ENCODE measurements at places on chromosomes 11 and 22.

GRCh38 chr11:11408436-11409221, 55.6 kb upstream of the CSNK2A3 start:
- DNase-seq = no peak

GRCh38 chr11:122486793-122487495, 168.6 kb upstream of the UBASH3B start:
- peak; percentile 14 for DNase-seq

DNA sequence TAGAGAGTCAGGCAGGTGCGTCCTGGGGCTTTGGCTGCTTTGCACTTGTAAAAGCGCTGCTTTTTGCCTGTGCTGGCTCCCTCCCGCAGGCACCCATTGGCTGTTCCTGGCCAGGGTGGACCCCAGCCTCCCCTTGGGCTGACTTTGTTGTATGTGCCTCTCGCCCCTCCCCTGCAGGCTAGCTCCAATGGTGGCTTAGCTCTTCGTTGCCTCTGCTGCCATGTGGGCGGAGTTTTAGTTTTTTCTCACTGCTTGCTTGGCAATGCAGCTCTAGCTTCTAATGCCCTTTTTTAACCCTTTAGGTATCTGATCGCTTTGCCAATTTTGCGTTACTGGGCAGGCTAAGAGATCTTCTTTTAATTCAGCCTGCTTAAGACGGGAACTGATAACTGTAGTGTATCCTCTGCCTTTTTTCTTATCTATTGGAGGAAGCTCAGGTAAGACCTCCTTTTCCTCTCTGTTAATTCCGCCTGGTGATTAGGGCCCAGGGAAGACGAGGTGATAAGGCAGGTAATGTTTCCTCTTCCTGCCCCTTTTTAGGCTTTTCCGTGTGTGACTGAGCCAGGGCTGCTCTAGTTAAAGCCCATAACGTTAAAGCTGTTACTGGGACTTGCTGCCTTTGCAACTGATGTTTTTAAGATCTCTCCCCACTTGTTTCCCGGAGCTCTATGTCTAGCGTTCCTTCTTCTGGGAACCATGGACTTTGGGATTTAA, 11.7 kb upstream of the GLYATL1 start:
- DNase-seq = no peak

GRCh38 chr11:28636566-28636965, 528.4 kb downstream of the METTL15 start:
- no peak for DNase-seq

DNA sequence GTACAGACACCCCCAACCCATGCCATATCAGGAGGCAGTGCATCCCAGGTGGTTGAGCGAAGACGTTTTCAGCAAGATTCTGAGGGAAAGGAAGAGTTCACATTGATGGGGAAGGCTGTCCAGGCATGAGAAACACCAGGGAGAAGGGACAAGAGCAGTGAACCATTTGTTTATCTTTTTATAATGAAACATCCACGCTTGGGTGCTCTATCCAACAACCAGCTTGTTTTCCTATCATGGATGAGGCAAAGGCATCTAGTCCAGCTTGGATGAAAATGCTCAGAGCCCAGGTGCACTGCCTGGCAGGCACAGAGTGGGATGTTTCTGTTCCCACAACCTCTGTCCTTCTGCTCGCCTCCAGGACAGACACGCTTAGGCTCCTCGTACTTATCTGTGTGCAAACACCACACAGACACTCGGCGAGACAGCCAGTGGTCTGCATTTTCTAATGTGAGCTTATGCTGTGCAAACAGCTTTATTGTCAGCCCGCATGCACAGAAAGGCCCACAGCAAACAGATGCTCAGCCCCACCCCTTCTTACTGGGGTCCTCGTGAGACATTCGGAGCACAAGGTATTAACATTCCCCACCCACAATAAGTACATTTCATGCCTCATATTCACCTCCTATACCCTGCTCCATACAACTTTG, 45.4 kb upstream of the NTM start:
- no peak for DNase-seq

DNA sequence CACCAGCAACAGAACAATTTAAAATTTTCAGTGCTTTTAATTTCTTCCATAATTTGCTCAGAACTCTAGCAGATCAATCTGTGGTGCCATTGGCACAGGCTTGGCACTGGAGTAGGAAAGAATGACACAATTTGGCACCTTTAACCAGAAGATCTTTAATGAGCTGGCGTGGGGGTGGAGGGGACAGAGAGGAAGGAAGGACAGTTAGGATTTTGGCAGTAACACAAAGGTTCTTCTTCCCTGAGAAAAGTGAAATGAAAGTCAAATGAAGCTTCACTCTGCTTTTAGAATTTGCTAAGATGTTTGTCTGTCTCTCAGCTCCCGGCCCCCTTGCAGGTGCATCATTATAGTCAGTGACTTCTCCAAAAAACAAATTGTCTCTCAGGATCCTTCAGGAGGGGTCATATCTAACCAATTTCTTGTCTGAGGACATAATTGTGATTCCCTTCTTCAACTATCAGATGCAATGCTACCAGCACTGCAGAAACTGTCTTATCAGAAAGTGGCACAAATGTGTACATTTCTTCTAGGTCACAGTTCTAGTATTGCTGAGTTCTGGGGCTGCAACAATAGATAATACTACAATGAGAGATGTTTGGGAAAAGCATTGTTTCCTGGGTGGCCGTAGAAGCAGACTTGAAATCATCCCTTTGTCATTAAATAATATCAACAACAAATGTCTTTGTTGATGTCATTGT, 66.8 kb downstream of the CSTPP1 start:
- peak; percentile 46 for DNase-seq

GRCh38 chr11:2721210-2721916, 21.6 kb upstream of the KCNQ1OT1 start:
- no peak for DNase-seq

DNA sequence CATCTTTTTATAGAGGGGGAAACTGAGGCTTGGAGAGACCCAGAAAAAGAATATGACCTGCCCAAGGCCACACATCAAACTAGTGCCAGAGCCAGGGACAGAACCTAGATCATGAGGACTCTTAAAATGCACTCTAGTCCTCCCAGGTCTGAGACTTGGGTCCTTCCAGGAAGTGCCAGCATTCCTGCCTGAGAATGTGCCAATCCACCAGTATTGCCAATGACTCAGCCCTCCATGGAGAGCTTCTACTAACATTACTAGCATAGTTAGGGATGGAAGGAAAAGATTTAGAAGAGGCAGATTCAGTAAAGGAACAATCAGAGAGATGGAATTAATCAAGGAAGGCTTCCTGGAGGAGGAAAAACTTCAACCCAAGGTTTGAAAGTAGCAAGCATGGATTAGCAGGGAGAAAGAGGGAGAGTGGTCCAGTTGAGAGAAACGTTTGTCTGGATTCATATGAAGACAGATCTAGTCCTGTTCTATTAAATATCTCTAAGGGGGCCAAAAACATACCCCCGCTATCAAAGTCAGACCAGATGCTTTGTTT, 20.1 kb upstream of the SMIM35 start:
- no peak for DNase-seq

- no peak for DNase-seq
Observed at GRCh38 chr11:113153847-113154246, 160.5 kb upstream of the TTC12 start.

DNA sequence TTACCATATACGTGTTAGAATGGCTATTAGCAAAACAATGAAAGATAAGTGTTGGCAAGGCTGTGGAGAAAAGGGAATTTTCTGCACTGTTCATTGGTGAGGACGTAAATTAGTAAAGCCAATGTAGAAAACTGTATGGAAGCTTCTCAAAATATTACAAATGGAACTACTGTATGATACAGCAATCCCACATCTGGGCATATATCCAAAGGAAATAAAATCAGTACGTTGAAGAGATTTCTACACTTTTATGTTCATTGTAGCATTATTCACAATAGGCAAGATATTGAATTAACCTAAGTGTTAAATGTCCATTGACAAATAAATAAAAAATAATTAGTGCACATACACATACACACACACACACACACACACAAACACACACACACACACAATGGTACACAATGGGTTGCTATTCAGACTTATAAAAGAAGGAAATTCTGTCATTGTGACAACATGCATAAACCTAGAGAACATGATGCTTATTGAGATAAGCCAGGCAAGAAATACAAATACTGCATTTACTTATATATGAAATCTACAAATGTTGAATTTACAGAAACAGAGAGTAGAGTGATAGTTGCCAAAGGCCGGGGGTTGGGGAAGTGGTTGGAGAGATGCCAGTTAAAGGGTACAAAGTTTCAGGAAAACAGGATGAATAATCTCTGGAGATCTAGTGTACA, 565.8 kb upstream of the LRRC4C start:
- no peak for DNase-seq

DNA sequence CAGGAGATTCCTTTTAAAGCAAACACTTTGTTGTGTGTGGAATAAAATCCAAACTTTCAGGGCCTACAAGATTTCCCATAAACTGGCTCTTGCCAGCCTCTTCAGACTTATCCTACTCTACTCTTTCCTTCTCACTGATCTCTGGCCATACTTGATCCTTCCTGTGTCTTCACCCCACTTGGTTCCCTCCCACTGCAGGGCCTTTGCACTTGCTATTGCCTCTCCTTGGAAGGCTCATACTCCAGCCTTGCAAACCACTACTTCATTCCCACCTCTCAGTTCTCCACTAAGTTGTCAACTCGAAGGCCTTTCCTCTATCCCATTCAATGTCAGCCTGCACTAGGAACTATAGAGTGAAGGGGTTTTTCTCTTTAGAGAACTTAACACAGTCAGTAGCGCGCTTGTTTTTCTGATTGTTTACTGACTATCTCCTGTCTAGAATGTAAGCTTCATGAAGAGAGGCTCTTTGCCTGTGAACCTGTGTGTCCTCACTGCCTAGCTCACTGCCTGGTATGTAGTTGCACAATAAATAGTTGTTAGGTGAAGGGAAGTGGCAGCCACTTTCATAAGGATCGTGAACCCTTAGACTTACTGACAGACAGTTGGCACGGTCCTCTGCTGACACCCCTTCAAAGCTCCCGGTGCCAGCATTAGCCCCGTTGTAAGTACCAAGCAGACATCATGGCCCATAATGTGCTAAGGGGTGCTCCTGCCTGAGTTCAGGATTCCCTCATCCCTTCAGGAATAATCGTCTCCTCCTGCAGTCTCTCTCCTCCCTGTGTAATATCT, 833 bp upstream of the ME3 start:
- no peak for DNase-seq

DNA sequence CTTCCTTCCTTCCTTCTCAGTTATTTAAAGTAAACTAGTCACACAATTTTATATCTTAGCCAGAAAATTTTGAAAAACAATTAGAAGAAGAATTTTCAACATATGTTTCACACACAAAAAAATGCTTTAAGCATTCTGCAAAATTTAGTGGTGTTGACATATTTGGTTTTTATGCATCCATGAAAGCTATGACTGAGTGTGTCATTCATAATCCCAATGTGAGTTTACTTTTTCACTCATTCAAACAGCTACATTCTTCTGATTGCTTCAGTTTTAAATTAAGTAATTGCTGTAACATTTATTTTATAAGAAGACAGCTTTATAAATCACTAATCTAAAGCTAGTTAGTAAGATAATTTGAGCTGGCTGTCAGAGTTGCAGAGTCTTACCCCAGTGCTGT, 453.5 kb downstream of the LRRC4C start:
- DNase-seq = no peak

GRCh38 chr11:13343067-13343466, 65.5 kb downstream of the BMAL1 start:
- DNase-seq = no peak

- no peak for DNase-seq
Observed at GRCh38 chr11:9953994-9954626, 290.2 kb downstream of the SWAP70 start.

GRCh38 chr11:7088921-7089320, at the start of gene RBMXL2:
Gene RBMXL2, plus strand, starts transcription at chr11:7088998. Its CDS starts 123 bp downstream, at chr11:7089121.
- no peak for DNase-seq

- no peak for DNase-seq
Observed at GRCh38 chr11:131471976-131472375, 101.6 kb downstream of the NTM start.

DNA sequence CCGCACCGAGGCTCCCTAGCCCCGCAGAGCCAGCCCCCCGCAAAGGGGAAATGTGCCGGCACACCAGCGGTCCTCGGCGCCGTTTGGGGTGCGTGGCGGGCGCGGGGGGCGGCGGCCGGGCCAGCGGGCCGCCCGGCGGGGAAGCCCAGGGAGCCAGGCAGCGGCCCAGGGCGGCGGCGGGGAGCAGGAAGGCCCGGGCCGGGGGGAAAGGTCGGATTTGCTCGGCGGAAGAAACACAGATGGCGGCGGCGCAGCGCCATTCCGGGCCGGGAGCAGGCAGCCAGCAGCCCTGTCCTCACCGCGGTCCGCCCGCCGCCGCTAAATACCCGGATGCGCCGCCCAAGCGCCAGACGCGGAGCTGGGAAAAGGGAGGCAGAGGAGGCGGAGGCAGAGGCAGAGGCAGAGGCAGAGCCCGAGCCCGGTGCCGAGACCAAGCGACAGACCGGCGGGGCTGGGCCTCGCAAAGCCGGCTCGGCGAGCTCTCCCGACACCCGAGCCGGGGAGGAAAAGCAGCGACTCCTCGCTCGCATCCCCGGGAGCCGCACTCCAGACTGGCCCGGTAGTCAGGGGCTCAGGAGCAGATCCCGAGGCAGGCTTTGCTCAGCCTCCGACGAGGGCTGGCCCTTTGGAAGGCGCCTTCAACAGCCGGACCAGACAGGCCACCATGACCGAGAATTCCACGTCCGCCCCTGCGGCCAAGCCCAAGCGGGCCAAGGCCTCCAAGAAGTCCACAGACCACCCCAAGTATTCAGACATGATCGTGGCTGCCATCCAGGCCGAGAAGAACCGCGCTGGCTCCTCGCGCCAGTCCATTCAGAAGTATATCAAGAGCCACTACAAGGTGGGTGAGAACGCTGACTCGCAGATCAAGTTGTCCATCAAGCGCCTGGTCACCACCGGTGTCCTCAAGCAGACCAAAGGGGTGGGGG, 2.6 kb upstream of the GCAT start:
- no peak for DNase-seq

GRCh38 chr11:93132836-93133235, 65.0 kb downstream of the SLC36A4 start:
- DNase-seq = no peak

- DNase-seq = no peak
Observed at GRCh38 chr11:46604796-46605195, 11.0 kb upstream of the AMBRA1 start.

- peak; percentile 26 for DNase-seq
Observed at GRCh38 chr11:46972343-46972742, 35.8 kb downstream of the CSTPP1 start.

DNA sequence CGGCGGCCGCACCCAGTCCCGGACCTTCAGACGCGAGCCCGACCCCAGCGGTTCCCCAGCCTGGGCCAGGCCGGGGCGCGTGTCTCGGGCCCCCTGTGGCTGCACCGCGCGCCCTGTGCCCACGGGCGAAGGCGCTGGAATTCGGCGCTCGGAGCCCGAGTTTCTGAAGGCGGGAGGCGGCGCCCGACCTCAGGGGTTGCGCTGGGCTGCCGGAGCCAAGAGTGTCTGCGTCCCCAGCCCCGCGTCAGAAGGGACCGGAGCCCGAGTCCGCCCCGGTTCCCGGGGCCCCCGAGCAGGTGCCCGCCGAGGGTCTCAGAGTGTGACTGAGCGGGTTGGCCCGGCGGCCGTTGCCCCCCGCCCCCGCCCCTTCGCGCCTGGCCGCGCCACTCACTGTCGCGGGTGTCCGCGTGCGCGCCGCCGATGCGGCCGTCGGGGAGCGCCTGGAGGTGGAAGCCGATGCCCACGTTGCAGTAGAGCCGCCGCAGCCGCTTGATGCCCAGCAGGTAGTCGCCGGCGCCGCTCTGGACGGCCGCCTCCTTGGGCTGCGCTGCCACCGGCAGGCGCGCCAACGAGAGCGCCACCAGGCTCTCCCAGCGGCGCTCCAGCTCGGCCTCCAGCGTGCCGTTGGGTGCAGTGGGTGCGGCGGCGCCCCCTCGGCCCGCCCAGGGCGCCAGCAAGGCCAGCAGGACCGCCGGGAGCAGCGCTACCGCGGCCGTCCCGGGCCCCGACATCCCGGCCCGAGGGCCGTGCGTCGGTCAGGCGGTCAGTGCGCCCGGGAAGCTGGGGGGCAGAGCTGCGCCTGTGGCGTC, 583 bp downstream of the FGF4 start:
- DNase-seq = no peak

Data from KBM-7 (cell line).